KG1 (cell line): ENCODE measurements at places on chromosomes 7 and 10.
A peak's percentile ranks its signal among the peaks of the same experiment; 100 is the strongest.

DNA sequence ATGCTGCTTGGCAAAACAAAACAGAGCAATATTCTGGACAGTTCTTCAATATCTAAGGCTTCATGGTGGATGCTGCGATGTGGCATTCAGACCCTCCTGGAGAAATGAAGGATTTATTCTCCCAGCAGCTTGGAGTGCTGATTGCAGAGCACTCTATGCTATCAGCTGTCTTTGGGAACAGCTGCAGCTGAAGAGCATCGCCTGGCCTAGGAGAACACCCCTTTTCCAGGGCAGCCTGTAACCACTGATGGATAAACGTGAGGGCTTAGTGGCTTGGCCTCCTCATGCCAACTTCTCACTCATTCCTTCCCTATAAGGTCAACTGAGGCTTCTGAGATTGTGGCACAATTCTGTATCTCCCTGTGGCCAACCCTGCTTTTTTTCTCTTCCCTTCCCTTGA, 638.1 kb upstream of the CNTNAP2 start:
- DNase-seq, result no peak

DNA sequence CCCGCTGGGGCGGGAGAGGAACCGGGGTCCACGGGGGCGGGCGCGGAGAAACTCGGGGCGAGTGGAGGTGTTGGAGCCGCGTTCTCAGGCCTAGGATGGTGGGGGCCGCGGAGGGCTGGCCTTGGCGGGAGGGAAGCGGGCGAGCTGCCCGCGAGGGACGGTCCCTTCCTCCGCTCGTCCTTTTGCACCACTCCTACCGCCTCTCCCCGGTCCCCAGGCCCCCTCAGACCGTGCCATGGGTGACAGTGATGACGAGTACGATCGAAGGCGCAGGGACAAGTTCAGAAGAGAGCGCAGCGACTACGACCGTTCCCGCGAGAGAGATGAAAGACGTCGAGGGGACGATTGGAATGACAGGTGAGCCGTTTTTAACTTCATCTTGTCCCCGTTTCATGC, 451 bp downstream of the SRRT start:
- no peak for DNase-seq

- DNase-seq, result no peak
These were observed 217.0 kb downstream of the MAGI2 start for GRCh38 chr7:79236352-79237028.

DNA sequence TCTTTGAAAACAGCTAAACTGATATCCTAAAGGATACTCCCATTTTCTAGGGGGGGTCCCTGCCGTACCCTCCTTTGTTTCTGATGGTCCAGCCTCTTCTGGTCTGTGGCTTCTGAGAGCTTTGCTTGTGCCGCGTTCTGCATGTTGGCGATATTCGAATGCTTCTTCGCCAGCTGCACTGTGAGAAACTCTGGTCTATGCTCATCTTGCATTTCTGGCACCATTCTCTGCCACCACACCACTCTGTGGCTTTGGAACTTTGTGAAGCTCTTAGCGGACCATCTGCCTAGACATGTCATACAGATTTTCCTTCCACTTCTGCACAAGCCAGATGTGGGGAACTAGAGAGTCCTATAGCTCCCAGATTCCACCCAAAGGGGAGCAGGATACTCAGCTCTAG, 197.2 kb downstream of the REEP3 start:
- no peak for DNase-seq

DNA sequence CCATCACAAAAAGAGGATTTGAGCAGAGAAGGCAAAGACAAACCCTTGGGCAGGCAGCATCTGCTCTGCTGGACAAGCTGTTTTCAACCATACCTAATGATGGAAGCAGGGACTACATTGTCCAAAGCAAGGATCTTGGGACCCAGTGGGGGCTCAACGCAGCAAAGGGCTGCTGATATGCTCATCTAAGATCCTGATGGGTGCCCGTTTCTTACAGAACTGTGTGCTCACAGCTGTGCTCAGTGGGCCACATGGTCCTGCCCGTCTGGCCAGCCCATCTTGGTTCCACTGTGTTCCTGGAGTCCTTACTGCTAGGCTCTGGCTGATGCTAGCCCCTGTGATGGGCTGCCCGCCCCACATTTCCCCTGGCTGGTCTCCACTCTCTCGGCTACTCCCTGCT, 36.1 kb downstream of the GPRIN2 start:
- no peak for DNase-seq

GRCh38 chr10:7756360-7756992, 31.3 kb downstream of the KIN start:
- no peak for DNase-seq

- DNase-seq, result no peak
These were observed 48.2 kb upstream of the NFKB2 start for GRCh38 chr10:102347236-102347828.

DNA sequence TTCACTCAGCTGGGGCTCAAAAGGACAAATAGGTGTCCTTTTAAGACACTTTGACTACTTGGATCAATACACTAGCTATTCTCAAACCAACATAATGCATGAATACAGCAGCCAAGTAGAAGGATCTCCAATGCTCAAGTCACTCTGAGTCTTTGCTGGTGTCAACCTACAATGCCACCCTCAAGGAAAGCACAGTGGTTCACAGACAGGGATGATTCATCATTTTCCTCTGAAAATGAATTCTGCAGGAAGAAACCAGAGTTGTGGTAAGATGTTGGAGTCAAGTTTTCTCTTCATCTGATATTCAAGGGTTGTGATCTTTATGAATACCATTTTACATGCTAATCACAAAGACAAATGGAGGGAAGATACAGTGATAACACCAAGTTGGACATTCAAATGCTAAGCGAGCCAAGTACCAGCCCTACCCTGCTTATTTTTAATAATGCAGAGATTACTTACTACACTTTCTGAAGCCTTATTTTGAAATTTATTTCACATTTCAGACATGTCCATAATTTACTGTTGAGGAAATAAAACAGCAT, 143.1 kb upstream of the FGFR2 start:
- no peak for DNase-seq

- no peak for DNase-seq
These were observed 675.2 kb downstream of the PHTF2 start for GRCh38 chr7:78473571-78474301.

DNA sequence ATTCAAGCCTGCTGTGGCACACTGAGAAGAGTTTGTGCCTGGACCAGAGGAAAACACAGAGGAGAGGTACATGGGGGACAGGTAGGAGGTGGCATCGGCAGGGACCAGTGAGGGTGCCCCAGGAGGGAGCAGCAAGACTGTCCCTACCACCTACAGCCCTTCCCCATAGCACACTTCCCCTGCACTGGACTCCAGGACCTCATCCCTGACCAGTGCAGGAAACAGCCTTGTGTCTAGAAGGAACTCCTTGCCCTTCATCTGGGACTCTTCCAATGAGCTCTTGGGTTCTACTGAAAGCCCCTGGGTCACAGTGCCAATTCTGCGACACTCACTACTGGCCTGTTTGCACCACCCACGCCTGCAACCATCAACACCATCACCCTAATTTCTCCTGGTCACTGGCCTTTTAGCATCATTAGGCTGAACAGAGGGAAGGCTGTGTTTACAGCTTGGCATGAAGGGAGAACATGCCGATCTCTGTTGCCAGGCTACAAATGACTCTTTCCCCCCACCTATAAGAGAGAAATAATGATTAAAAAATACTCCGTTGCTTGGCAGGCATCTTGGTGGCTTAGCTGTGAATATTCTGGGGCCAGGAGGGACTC, 371.9 kb upstream of the ZMIZ1 start:
- DNase-seq, result no peak

DNA sequence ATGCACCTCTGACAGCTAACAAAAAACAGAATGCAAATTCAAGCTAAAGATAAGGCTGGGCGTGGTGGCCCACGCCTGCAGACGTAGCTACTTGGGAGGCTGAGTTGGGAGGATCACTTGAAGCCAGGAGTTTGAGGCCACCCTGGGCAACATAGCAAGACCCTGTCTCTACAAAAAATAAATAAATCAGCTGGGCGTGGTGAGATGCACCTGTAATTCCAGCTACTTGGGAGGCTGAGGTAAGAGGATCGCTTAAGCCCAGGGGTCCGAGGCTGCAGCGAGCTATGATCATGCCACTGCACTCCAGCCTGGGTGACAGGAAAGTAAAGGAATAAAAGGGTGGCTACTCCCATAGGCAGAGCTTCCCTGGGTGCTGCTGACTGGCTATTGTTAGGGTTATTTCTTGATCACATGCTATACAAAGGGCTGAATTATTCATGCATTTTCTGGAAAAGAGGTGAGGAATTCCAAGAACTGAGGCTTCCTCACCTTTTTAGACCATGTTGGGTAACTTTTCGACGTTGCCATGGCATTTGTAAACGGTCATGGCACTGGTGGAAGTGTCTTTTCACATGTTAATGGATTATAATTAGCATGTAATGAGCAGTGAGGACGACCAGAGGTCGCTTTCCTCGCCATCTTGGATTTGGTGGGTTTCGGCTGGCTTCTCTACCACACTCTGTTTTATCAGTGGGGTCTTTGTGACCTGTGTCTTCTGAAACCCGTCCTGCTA, 6.9 kb upstream of the PSMG3 start:
- no peak for DNase-seq

DNA sequence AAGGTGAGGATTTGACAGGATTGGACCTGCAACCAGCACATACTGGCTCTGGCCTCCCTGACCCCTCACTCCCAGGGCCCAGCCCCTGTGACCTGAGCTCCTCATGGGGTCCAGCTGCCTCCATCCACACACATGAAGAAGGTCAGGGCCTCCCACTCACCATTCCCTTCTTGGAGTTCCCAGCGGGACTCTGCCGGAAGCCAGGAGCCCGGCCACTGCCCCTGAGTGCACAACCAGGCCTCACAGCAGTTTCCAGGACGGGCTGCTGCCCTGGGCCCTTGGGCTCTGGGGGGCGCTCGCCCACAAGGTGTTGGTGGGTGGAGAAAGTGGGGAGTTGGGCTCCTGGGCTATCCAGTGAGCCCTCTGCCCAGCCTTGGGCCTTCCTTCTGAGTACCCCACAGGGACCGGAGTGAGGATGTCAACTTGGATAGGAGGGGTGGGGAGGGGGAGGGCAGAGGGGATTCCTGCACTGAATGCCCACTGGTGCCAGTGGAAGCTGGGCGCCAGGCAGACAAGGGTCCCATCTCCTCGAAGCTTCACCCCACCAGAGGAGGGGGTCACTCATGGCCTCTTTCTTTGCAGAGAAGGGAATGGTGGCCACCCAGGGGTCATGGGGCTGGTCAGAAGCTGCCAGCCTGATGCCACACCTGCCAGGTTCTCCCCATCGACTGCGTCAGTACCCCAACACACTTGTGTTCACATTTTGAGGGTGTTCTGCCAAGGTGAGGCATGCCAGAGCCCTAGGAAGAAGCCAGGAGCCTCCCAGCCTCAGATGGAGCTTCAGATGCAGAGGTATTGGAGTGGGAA, 115.3 kb downstream of the PTPN20 start:
- DNase-seq, result no peak

GRCh38 chr7:28731092-28731658, 227.0 kb downstream of the TRIL start:
- DNase-seq, result no peak

DNA sequence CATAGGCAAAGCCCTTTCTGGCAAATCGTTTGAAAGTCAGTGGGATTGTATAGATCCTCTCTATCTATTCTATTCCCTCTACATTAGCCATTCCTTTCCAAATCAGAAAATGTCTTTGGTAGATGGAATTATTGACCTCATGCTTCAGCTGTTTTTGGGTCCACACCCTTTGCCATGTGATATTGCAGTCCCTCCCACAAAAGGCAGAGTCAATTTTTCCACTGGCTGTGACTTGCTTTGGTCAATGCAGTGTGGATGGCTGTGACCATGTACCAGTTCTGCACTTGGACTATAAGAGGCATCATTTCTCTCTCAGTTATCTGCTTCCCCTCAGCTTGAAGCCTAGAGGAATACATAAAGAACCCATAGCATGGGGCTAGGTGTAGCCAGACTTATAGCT, 332.9 kb downstream of the PTEN start:
- DNase-seq, result no peak

- DNase-seq, result no peak
These were observed 23.9 kb downstream of the COL13A1 start for GRCh38 chr10:69825604-69826003.

- DNase-seq, result peak; percentile 49
These were observed at the start of gene PYROXD2 for GRCh38 chr10:98414932-98415730. Gene PYROXD2 (minus strand): TSS chr10:98415182. CDS start chr10:98415135, 47 bp downstream.

- peak; percentile 29 for DNase-seq
These were observed 80.8 kb downstream of the ARHGAP22 start for GRCh38 chr10:48523820-48524758.
